Chondrocyte (in vitro differentiated cells): ENCODE measurements at places on chromosomes 1 and 21.
A peak's percentile ranks its signal among the peaks of the same experiment; 100 is the strongest.

DNA sequence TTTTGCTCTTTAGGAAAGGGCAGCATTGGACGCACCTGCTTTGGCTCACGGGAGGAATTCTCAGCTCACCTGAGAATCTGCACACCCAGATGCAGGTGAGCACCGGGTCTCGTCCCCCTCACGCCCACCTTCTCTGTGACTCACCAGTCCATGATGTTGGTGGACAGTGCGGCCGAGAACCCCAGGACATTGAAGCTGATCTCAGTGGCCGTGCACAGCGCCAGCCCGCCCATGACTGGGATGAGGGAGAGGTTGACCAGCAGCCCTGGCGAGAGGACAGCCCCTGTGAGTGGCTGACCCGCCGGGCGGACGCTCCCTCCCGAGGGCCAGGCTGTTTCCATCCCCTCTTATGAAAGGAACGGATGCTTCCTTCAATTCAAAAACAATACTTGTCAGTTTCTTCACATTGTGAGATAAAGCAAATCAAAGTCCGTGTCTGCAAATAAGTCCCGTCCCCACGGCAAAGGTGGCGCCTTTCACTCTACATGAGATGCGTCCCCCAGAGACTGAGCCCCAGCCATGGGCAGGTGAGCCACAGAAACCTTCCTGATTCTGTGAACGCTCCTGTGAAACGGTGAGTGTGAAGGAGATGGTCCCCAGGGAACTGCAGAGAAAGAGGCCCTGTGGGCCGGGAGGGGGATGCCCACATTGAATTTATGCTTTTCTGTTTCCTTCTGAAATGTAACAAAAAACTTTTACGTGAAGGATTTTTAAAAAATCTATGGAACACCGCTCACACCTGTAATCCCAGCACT is 12.7 kb upstream of the CDK11B start:
- no peaks in the 10 kb centered on the region for H3K27me3 ChIP-seq
- peaks cover 16% of the 10 kb centered on the region for H3K36me3 ChIP-seq
- H3K4me3 ChIP-seq = no peak overlapping the region
- H3K4me1 ChIP-seq = no peaks in the 10 kb centered on the region
- H3K27ac ChIP-seq = no peak overlapping the region

DNA sequence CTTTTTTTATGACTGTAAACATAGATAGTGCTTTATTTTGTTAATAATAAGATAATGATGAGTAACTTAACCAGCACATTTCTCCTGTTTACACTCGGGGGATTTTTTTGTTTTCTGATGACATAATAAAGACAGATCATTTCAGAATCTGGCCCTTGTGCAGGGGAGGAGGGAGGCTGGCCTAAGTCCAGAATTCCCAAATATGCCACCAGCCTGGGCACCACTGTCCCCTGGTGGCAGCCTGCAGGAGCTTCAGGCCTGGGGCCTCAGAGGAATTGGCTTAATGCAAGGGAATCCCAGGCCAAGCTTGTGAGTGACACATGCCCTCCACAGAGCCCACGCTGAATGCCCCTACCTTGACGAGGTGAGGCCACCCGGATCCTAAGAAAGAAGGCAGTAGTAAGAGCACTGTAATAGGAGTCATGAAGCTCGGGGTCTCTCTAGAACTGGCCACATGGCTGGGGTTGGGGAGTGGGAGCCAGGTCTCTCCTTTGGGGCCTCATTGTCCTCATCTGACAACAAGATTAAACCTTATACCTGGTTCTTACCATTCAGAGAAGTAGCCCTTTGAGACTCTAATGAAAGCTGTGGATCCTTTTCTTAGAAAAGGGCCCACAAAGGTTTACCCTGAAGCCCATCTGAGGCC is 24.1 kb downstream of the ETNK2 start:
- H3K36me3 ChIP-seq = peaks cover 3% of the 10 kb centered on the region
- H3K4me3 ChIP-seq = no peak overlapping the region
- DNase-seq = no peak
- no peaks in the 10 kb centered on the region for H3K27me3 ChIP-seq

- no peak overlapping the region for H3K27ac ChIP-seq
- peaks cover 2% of the 10 kb centered on the region for H3K27me3 ChIP-seq
- DNase-seq = no peak
Measured at GRCh38 chr1:171256940-171257606, 8.8 kb downstream of the FMO1 start.

GRCh38 chr21:46098303-46099141 is 610 bp downstream of the COL6A2 start:
- peak; percentile 90 for DNase-seq
- peaks cover 31% of the 10 kb centered on the region for H3K4me1 ChIP-seq
- H3K27ac ChIP-seq = peak overlapping the region; percentile 87
- no peaks in the 10 kb centered on the region for H3K27me3 ChIP-seq
- H3K4me3 ChIP-seq = peak overlapping the region; percentile 89

GRCh38 chr1:21863981-21864380 is 51.9 kb downstream of the LDLRAD2 start:
- DNase-seq = no peak
- no peak overlapping the region for H3K27ac ChIP-seq
- peaks cover 49% of the 10 kb centered on the region for H3K36me3 ChIP-seq
- no peaks in the 10 kb centered on the region for H3K27me3 ChIP-seq
- H3K4me3 ChIP-seq = no peak overlapping the region

GRCh38 chr21:38769191-38769780 is 36.4 kb upstream of the ETS2 start:
- H3K36me3 ChIP-seq = peaks cover 2% of the 10 kb centered on the region
- H3K4me3 ChIP-seq = no peak overlapping the region
- H3K27me3 ChIP-seq = no peaks in the 10 kb centered on the region
- H3K27ac ChIP-seq = peak overlapping the region; percentile 93
- peaks cover 44% of the 10 kb centered on the region for H3K4me1 ChIP-seq

DNA sequence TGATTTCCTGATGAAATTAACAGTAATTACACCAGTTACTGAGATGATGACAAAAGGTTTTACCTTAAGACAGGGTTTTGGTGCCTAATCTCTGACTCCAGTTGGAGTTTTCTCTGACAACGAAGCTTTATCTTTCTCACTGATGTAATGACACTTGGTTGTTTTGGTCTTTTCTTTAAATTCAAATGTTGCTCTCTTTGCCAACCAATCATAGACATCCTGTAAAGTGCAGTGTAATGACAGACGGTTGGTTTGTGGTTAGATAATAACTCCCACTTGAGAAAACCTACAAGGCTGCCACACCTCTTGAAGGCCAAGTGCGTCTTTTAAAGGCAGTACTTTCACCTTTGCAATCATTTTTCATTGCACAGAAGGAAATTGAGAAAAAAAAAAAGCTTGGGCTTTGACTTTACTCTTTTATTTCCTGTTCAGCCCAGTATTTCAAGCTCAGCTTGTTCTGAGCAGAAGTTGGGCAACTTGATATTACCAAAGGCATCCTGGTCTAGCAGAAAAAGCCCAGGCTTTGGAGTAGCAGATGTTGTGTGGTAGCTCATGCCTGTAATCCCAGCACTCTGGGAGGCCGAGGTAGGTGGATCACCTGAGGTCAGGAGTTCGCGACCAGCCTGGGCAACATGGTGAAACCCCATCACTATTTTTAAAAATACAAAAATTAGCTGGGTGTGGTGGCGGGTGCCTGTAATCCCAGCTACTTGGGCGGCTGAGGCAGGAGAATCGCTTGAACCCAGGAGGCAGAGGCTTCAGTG is 14.9 kb downstream of the PDIK1L start:
- no peak for DNase-seq
- no peak overlapping the region for H3K27ac ChIP-seq
- H3K4me1 ChIP-seq = peaks cover 4% of the 10 kb centered on the region
- no peak overlapping the region for H3K4me3 ChIP-seq

DNA sequence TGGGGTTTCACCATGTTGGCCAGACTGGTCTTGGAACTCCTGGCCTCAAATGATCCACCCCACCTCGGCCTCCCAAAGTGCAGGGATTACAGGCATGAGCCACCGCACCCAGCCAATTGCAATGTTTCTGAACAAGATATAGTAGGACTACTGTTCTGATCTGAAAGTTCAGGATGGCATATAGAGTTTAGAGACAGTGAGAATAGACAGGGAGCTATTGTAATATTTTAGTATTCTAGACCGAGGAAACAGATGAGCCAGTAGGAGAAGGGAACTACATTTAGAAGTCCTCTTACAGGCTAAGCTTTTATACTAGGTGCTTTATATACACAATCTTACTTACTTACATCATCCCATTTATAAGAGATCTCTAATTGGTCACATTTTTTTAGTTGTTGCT is 33.1 kb downstream of the SOAT1 start:
- H3K4me1 ChIP-seq = no peaks in the 10 kb centered on the region
- DNase-seq = no peak
- no peaks in the 10 kb centered on the region for H3K27me3 ChIP-seq

GRCh38 chr1:199292896-199293295 is 654.1 kb downstream of the PTPRC start:
- no peak for DNase-seq
- peaks cover 34% of the 10 kb centered on the region for H3K4me1 ChIP-seq
- no peaks in the 10 kb centered on the region for H3K27me3 ChIP-seq
- H3K4me3 ChIP-seq = no peak overlapping the region

- peaks cover 22% of the 10 kb centered on the region for H3K4me1 ChIP-seq
- H3K4me3 ChIP-seq = no peak overlapping the region
- DNase-seq = no peak
- H3K36me3 ChIP-seq = no peaks in the 10 kb centered on the region
- H3K27ac ChIP-seq = no peak overlapping the region
Measured at GRCh38 chr1:169307176-169307575, 60.4 kb downstream of the NME7 start.

GRCh38 chr1:64268653-64269557 is 65.5 kb downstream of the UBE2U start:
- peaks cover 5% of the 10 kb centered on the region for H3K4me1 ChIP-seq
- peaks cover 1% of the 10 kb centered on the region for H3K36me3 ChIP-seq
- H3K4me3 ChIP-seq = no peak overlapping the region
- no peak overlapping the region for H3K27ac ChIP-seq
- no peak for DNase-seq

DNA sequence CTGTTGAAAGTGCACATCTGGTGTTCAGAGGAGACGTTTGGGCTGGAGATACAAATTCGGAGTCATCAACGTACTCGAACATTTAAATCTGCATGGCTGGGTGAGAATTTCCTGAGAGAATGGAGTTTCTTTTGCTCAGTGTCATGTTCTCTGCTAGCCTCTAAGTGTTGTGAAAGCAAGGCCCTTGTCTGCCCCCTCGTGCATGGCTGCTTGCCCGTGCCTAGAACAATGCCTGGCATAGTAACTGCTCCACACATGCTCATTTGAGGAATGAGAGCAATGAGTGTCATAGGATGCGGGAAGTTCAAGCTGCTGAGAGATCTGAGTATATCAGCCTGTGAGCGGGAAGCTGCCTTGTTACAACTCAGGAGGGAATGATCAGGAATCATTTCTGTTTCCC is 171.1 kb upstream of the CSF3R start:
- DNase-seq = no peak
- peaks cover 45% of the 10 kb centered on the region for H3K27me3 ChIP-seq
- no peak overlapping the region for H3K27ac ChIP-seq

DNA sequence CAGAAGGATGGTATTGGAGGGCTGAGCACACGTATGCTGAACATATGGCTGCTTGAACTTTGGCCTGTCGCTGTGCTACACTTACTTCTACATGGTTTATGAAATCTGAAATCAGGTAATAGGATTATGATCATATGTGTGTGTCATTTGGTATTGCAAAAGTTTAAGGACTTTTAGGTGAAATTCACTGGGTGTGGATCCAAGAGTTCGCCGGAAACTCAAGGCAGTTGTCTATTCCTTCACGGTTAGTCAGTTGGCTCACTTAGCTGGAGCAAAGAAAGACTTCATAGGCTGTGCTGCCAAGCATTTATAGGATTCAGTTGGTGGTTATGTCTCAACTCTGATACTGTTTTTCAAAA is 927 bp downstream of the UAP1 start:
- peaks cover 56% of the 10 kb centered on the region for H3K4me1 ChIP-seq
- H3K4me3 ChIP-seq = peak overlapping the region; percentile 90
- no peaks in the 10 kb centered on the region for H3K27me3 ChIP-seq

DNA sequence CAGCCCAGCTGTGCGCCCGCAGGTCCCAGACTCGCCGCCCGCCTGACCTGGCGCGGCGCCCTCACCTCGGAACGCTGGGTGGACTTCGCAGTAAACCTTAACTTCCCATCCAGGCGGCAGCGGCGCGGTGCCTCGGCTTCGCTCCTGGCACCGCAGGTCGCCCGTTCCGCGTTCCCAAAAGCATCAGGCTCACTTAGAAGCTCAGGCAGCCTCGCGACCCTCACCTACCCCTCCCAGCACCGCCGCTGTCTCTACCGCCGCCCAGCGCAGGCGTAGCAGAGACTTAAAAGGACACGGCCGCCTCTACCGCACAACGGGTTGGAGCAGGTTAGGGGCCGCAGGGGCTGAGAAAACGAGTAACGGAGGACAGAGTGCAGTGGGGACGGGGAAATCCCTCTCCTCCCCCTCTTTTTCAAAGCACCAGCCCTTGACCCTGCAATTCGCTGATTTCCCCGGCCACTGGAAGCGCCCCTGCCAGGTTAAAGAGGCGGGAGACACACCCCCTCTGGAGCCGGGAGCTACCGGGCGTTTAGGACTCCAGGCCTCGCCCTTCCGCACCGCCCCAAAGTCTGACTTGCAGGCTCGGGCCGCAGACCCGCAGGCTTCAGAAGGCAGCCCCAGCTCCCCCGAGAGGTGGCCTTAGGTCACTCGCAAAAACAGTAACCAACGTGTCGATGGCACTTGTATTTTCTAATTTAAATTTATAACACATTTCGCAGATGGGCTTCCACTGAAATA is 328.5 kb downstream of the FAM72C start:
- no peak for DNase-seq
- H3K27me3 ChIP-seq = no peaks in the 10 kb centered on the region
- no peaks in the 10 kb centered on the region for H3K4me1 ChIP-seq
- H3K36me3 ChIP-seq = no peaks in the 10 kb centered on the region

DNA sequence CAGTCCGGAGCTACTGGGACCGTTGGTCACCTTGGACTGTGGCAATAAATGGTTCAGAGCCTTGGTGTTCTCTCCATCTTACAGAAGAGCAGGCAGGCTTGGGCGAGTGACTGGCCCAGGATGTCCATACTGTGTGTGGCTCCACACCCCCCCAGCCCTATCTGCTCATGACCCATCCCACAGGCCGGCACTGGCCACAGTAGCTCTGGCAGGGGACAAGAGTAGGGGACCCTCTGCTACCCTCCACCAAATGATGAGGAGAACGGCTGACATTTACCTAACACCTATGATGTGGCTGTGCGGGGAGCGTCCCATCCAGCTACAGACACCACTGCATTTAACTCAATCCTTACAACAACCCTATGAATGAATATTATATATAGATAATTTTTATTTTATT is 13.3 kb downstream of the LDLRAD2 start:
- no peak overlapping the region for H3K27ac ChIP-seq
- no peak overlapping the region for H3K4me3 ChIP-seq
- no peaks in the 10 kb centered on the region for H3K4me1 ChIP-seq
- H3K27me3 ChIP-seq = no peaks in the 10 kb centered on the region

- H3K27me3 ChIP-seq = no peaks in the 10 kb centered on the region
- no peak for DNase-seq
- H3K4me3 ChIP-seq = peak overlapping the region; percentile 92
- peaks cover 24% of the 10 kb centered on the region for H3K4me1 ChIP-seq
Measured at GRCh38 chr1:241848686-241849344, 811 bp downstream of the EXO1 start.
